A549 treated with AZD2906 at 1 μM for 4 hours (cell line): ENCODE measurements at places on chromosomes 12 and 14. TPM values are rescaled to one million over a fixed set of nuclear protein-coding genes. Genes with fewer than 3 reads are reported as not detected.

The LIN7A gene
- total RNA-seq: 0.19 to 0.35 TPM (median 0.22 TPM) in 5 replicates

The NT5DC3 gene
- total RNA-seq: 24.5 to 31.2 TPM (median 25.7 TPM) in 5 replicates

The DLK1 gene
- total RNA-seq: 0.17 to 0.41 TPM (median 0.26 TPM) in 5 replicates

The VRTN gene
- 0.02 to 0.03 TPM in 2 of 5 replicates, not detected in the others for total RNA-seq

The CELA1 gene
- not detected in 5 replicates for total RNA-seq

The TPH2 gene
- not detected in 5 replicates for total RNA-seq

The PRIMA1 gene
- total RNA-seq: 0.45 to 0.72 TPM (median 0.60 TPM) in 5 replicates

The SIVA1 gene
- total RNA-seq: 139 to 225 TPM (median 204 TPM) in 5 replicates

The PDE3A gene
- 2.2 to 3.6 TPM (median 2.9 TPM) in 5 replicates for total RNA-seq

The KRT8 gene
- total RNA-seq: 4,552 to 5,559 TPM (median 5,427 TPM) in 5 replicates

The KSR2 gene
- total RNA-seq: 0.55 to 0.76 TPM (median 0.60 TPM) in 5 replicates

The MYO1A gene
- 0.10 to 0.34 TPM (median 0.29 TPM) in 5 replicates for total RNA-seq

The CCDC196 gene
- total RNA-seq: not detected in 5 replicates

The TSHR gene
- total RNA-seq: not detected in 5 replicates

The ADAM20 gene
- total RNA-seq: 0.02 to 0.03 TPM in 2 of 5 replicates, not detected in the others

The PPP1R36 gene
- 0.17 to 0.38 TPM (median 0.33 TPM) in 5 replicates for total RNA-seq

The GLIPR1 gene
- 20.4 to 29.9 TPM (median 27.1 TPM) in 5 replicates for total RNA-seq

The GON7 gene
- 13.7 to 16.2 TPM (median 15.3 TPM) in 5 replicates for total RNA-seq

The CHD8 gene
- 35.3 to 41.6 TPM (median 36.7 TPM) in 5 replicates for total RNA-seq

The KLRD1 gene
- total RNA-seq: not detected in 5 replicates

The OAS1 gene
- total RNA-seq: 24.2 to 37.5 TPM (median 34.1 TPM) in 5 replicates

The DIO2 gene
- 1.5 to 2.5 TPM (median 1.7 TPM) in 5 replicates for total RNA-seq

The KCNH5 gene
- total RNA-seq: 0.07 TPM in 1 of 5 replicates, not detected in the others
